ENCODE measurements at places on chromosomes 16 and 17. TPM values are rescaled to one million over a fixed set of nuclear protein-coding genes. Genes with fewer than 3 reads are reported as not detected.

- no peak for DNase-seq
Observed at GRCh38 chr16:49416001-49416675, 42.5 kb downstream of the C16orf78 start.

- DNase-seq = no peak
Observed at GRCh38 chr16:69611103-69611640, 45.4 kb downstream of the NFAT5 start.

Gene TPSG1
- not detected for total RNA-seq

DNA sequence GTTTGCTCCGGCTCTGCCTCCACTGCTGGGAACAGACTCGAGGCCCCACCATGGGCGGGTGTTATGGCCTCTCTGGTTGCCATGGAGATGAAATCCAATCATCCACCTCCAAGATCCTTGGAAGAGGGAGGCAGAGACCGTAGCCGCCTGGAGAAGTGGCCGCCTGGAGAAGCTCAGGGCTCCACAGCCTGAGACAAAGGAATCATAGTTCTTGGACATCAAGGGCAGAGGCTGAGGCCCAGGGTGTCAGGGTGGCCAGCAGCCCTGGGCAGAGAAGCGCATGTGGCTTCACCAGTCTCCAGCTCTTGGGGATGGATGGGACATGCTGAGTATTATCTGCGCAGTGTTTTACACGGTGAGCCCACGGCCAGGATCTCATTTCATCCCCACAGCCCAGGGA, 36.2 kb downstream of the ABR start:
- DNase-seq = peak; percentile 39

DNA sequence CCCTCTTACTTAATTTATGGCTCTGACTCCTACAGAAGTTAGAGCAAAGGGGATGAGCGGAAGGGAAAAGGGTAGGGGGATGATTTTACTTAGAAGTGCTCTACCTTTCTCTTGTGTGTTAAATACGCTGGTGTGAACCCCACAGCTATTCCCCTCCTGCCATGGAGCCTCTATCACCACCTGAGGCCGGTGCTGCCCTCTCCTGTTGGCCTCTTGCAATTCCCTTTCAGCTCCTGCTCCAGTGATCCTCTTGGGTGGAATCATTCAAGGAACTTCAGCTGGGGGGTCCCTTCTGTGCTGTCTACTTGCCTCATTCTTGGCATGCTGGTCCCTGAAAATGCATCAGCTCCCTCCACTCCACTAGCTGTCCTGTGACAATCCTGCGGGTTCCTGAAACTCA, 41.8 kb upstream of the CDH8 start:
- peak; percentile 38 for DNase-seq

Gene C17orf107
- 1.0 TPM for total RNA-seq

- DNase-seq = no peak
Observed at GRCh38 chr16:87918338-87918737, 18.0 kb downstream of the CA5A start.

GRCh38 chr17:75513641-75514000, 1.7 kb downstream of the CASKIN2 start:
- DNase-seq = no peak

- DNase-seq = no peak
Observed at GRCh38 chr16:11708421-11708820, 34.2 kb downstream of the TXNDC11 start.

DNA sequence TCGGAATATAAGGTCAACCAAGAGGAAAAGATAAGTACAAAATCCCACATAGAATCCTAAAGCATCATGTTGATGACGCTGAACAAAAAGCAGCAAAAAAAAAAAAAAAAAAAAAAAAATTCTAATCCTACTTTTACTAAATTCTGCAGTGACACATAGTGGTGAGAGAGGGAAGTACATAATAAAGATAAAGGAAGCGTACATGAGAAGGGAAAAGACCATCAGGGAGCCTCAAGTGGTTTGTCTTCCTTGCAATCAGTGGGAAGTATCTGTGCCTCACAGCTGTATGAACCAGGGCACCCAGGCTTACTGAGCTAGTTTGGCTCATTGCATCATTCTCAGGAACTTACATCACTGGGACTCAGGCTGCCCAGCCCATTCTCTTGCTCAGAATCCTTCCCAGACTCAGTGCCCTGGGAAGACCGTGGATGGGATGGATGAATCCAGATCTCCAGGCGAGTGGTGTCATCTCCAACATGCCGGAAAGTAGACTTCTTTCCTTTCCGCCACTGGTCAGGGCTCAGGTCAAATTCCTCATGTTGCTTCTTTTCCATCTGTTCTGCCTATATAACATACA, 21.2 kb downstream of the SMG6 start:
- peak; percentile 69 for DNase-seq

DNA sequence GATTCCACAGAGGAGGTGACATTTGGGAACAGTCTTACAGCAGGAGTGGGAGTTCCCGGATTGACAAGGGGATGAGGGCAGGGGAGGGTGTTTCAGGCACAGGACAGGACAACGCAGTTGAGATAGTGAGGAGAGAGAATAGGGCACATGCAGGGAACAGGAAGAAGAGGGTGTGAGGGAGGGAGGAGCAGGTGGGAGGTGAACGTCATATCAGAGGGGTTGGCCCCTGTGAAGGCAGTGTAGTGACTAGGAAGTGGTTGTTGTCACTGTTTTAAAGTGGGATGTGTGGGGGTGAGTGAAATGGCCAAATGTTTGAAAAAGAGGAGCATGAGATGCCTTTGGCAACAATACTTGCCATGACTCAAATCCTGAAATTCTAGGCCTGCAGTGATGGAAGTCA, 12.2 kb downstream of the PRKCB start:
- no peak for DNase-seq

Gene SLC5A11
- total RNA-seq = 0.95 TPM

DNA sequence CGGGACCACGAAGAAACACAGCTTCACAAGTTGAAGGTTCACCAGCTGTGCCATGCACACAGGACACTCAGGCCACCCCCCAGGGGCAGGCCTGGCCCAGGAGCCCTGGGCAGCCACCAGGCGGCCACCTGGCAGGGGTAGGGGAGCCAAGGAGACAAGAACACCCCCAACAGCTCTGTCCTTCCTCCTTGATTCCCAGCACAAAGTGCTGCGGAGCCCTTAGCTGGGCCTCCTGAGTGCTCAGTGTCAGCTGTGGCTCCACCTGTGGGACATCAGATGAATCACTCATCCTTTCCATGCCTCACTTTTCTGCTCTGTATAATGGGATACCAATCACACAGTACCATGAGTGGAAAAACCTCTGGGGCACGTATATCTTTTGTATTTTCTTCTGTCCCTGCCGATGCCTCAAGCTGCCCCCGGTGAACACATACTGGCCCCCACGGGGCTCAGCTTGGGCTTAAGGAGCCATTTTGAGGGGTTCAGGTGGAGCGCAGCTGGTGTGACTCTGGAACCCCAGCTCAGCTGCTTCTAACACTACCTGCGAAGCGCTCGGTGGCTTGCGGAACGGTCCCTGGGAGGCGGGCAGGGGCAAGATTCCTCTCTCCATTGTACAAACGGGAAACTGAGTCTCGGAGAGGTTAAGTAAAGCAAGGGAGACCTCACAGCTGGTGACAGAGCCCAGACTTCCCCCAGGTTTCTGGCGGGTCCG, 12.0 kb downstream of the GALK1 start:
- DNase-seq = no peak

Measured in Caco-2 (cell line).